Cardiac septum (tissue), 1 donor: ENCODE measurements at places on chromosomes 6 and 20. TPM values are rescaled to one million over a fixed set of nuclear protein-coding genes. Genes with fewer than 3 reads are reported as not detected.

DNA sequence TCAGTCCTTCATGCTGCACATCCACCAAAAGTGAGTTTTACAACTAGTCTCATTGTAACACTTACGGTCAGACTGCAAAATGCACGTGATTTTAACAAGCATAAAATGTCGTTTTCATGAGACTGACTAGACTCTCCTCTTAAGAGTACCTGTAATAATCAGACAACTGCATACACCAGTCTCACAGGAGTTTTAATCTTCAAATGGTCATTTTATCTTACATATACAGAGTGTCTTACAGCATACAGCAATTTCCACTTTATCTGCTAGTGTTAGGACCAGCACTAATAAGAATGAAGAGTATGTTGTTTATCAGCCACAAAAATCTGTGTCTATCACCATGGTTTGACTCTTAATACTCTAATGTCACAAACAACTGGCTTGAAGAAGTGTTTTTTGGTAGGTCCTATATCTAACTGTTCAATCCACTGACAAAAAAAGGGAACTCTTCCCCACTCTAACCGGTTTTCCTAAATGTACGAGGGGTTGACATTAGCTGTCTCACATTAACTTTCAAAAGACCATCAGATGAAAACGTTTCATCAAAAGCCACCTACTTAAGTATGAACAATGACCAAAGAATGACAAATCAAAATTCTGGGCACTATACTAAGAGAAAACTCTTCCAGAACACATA, 1.5 kb upstream of the ASF1A start:
- no peak for DNase-seq

DNA sequence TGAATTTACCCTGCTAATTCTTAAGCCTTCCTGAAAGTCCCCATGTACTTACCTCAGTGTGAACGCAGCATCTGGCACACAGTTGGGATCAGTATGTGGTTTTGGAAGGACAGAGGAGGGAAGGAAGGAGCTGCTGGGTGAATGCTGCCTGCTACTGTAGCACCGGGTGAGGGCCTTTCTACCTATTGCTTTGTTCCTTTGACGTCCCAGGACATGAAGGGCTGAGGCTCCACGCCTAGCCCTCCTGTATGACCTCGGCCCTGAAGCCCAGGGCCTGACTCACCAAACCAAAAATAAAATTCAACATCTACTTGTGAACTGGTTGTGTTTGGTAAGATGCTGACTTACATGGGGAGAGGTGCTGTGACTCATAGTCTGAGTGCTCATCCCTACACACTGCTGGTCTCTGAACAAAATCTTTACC, 51.1 kb downstream of the ARID1B start:
- DNase-seq = no peak

DNA sequence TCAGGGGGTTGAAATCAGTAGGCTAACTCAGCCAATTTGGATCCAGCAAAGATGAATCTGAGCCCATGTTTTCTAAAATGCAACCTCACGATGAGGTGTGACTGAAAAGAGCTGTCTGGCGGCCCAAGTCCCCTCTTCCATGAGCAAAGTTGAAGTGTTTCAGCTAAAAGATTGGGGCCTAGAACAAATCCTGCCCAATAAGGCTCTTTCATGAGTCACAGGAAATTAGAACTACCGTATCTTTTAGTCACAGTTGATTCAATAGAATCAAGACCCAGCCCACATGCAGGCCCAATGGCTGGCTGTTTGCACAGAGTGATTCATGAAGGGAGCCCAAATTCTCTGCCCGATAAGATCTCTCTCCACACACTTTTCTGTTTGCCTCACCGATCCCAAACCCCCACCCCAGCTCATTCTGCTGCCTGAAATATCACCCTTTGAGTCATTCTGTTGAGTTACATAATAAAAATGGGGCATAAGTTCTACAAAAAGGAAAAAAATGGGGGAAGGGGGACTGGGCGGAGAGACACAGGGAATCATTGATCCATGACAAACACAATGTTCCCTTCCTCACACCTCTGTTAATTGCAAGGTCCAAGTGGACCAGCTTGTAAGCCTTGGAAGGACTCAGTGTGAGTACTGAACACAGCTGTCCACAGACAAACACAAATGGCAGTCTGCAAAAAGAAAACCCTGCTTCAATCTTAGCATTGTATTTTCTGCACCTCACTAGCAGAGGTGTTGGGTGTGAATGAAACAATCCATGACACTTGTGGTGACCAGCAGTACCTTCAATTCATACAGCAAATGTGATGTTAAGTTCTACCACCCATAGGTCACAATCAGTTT, 13.8 kb downstream of the FOXQ1 start:
- no peak for DNase-seq

GRCh38 chr6:113923526-113923925, 47.4 kb downstream of the HDAC2 start:
- DNase-seq = no peak

DNA sequence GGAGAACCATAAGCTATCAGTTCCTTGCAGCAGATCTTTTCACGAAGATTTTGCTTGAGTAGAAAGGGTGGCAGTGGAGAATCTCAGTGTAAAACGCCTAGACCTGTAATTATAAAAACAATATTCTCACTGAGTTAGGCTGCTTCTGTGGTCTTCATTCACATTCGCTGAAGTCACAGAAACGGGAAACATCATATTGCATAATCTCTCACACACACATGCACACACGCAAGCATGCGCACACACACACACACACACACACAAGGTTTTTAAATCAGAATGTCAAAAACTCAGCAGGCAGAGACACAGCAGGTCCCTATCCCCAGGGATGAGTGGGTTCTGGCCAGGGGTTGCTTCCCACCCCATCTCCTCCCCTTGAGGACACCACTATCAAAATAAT, 175.5 kb downstream of the ATXN1 start:
- DNase-seq = no peak

- no peak for DNase-seq
Observed at GRCh38 chr6:115891111-115891669, 169.5 kb downstream of the FRK start.

Gene OR2J3
- not detected for total RNA-seq

Gene TOX2
- 1.4 TPM for total RNA-seq
